ENCODE measurements at places on chromosomes 3 and 15.

DNA sequence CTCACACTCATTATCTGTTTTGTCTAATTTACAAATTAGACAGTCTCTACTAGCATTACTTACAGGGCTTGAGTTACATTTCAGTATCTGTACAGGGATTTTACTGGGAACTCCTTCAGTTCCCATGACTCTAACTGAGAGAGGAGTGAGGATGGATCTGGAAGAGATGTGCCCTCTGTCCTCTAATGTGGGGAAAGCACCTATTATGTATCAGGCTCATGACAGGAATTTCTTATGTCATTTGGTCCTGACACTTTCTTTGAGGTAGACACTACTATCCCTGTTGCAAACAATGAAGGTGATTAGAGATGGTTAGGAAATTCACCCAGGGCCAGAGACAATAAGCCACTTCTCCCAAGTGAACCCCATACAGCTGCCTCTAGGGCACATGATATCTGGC lies 10.9 kb upstream of the NCKIPSD start:
- ATAC-seq, result no peak
- no peak overlapping the region for H3K4me3 ChIP-seq
- H3K4me1 ChIP-seq, result peaks cover 73% of the 10 kb centered on the region
- H3K27ac ChIP-seq, result no peak overlapping the region
- H3K27me3 ChIP-seq, result no peaks in the 10 kb centered on the region

DNA sequence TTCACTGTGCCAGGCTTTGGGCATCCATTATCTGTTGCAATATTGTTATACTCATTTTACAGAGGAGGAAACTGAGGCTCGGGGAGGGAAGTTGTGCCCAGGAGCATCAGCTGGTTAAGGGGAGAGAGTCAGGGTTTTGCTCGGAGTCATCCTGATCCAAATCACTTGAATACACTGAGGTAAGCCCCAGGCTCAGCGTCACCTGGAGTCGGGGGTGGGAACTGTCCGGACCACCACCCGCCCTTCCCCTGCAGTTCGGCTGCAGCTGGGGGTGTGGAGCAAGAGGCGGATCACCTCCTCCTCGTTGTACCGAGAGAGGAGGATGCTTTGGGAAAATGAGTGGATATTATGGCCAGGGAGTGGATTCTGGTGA lies 646 bp downstream of the HRH1 start:
- peak overlapping the region; percentile 59 for H3K4me3 ChIP-seq
- peak overlapping the region; percentile 79 for H3K27ac ChIP-seq
- no peaks in the 10 kb centered on the region for H3K36me3 ChIP-seq
- peak; percentile 2 for ATAC-seq

- H3K27me3 ChIP-seq, result no peaks in the 10 kb centered on the region
- H3K27ac ChIP-seq, result peak overlapping the region; percentile 80
Observed at GRCh38 chr3:172201136-172201869, 161.9 kb downstream of the FNDC3B start.

GRCh38 chr3:13676356-13677017 lies 127.6 kb downstream of the FBLN2 start:
- no peaks in the 10 kb centered on the region for H3K4me1 ChIP-seq
- H3K27me3 ChIP-seq, result peaks cover 69% of the 10 kb centered on the region
- H3K4me3 ChIP-seq, result no peak overlapping the region
- H3K36me3 ChIP-seq, result no peaks in the 10 kb centered on the region

- no peak overlapping the region for H3K4me3 ChIP-seq
- H3K27ac ChIP-seq, result no peak overlapping the region
- peaks cover 6% of the 10 kb centered on the region for H3K27me3 ChIP-seq
- no peaks in the 10 kb centered on the region for H3K36me3 ChIP-seq
- ATAC-seq, result no peak
Observed at GRCh38 chr15:80324545-80325080, 72.6 kb upstream of the CTXND1 start.

GRCh38 chr3:94070341-94070911 lies 7.6 kb downstream of the NSUN3 start:
- ATAC-seq, result no peak
- no peaks in the 10 kb centered on the region for H3K36me3 ChIP-seq
- no peaks in the 10 kb centered on the region for H3K27me3 ChIP-seq
- no peaks in the 10 kb centered on the region for H3K4me1 ChIP-seq
- H3K27ac ChIP-seq, result no peak overlapping the region

GRCh38 chr3:36991923-36992805 lies 767 bp downstream of the EPM2AIP1 start:
- no peak for ATAC-seq
- H3K27ac ChIP-seq, result peak overlapping the region; percentile 97
- H3K4me3 ChIP-seq, result peak overlapping the region; percentile 36
- peaks cover 20% of the 10 kb centered on the region for H3K4me1 ChIP-seq
- H3K27me3 ChIP-seq, result no peaks in the 10 kb centered on the region
- no peaks in the 10 kb centered on the region for H3K36me3 ChIP-seq
